Caki2 (cell line): ENCODE measurements at places on chromosomes 3 and 15. TPM values are rescaled to one million over a fixed set of nuclear protein-coding genes. Genes with fewer than 3 reads are reported as not detected.

- DNase-seq = peak; percentile 16
Observed at GRCh38 chr3:61378311-61378710, 127.1 kb upstream of the FHIT start.

DNA sequence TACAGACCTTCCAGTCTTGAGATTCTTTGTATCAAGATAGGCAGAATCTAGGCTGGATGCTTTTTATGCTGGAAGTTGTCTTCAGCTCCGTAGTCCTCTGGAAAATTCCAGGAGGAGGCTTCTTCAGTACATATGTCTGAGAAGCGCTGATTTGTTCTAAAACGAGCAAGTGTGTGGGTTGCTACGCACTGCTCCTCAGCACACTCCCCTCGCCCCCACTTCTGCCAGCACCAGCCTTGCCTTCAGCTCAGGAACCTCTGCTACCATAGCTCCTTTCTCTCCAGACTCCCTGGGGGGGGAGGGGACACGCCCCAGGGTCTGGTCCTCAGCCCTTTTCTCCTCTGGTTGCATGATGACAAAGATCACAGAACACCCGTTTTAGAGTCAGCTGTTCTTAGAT lies 75.5 kb upstream of the TRA2B start:
- no peak for DNase-seq

DNA sequence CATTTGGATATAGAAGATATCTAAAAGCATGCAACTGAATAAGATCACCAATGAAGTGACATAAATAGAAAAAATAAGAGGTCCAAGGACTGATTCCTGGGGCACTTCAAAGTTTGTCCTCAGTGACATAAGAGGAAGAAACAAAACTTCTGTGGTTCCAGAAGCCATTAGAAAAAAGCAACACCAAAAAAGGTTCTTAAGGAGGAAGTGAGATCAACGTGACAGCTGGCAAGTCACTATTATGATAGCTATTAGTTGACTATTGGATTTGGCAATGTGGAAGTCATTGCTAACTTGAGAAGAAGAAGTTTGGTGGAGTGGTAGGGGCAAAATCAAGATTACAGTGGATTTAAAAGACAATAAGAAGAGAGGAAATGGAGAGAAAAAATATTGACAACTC lies 1098.3 kb downstream of the NAALADL2 start:
- no peak for DNase-seq

DNA sequence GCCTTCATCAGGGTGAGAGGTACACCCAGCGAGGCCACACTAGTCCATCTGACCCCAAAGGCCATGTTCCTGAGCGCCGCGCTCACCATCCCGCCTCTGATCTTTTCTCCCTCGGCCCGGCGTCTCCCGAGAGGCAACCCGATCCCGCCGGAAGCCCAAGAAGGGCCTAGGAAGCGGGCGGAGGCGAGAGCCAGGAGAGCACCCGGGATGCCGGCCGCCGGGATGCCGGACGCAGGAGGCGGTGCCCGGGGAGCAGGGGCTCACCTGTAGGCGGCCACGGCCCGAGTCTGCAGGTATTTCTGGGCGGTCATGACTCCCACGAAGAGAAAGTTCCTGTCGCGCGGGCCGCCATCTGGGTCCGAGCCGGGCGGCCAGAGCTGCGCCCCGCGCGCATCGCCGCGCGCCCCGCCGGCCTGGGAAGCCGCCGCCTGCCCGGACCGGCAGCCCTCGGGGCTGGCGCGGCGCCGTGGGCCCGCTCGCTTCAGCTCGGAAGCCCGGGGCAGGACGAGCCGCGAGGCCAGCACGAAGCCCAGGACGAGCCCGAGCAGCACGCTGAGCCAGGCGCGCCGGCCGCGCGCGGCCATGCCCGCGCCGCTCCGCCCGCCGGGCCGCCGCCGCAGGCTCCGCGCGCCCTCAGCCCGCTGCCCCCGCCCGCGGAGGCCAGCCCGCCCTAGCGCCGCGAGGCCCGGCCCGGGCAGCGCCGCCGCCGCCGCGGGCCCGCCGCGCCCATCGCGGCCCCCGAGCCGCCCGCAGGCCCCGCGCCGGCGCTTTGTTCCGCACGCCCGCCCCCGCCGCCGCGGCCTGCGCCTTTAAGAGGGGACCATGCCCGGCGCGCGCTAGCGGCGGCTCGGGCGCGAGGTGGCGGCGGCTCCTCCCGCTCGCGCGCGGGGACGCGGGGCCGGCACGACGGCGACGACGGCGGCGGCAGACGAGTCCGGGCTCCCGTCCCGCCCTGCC lies 697 bp downstream of the CHSY1 start:
- DNase-seq = peak; percentile 34

GRCh38 chr3:29557186-29557585 lies 276.3 kb downstream of the RBMS3 start:
- DNase-seq = no peak

- no peak for DNase-seq
Observed at GRCh38 chr15:51108933-51109550, 14.3 kb upstream of the TNFAIP8L3 start.

- DNase-seq = peak; percentile 16
Observed at GRCh38 chr3:183698756-183699155, 1.2 kb downstream of the YEATS2 start.

- DNase-seq = no peak
Observed at GRCh38 chr15:69579950-69580618, 127.5 kb downstream of the RPLP1 start.

DNA sequence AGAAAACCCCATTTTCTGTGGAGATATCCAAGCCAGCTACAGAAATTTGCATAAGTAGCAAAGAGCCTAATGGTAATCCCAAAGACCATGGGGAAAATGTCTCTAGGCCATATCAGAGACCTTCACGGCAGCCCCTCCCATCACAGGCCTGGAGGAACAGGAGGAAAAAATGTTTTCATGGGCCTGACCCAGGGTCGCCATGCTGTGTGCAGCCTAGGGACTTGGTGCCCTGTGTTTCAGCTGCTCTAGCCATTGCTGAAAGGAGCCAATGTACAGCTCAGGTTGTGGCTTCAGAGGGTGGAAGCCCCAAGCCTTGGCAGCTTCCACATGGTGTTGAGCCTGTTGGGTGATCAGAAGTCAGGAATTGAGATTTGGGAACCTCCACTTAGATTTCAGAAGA lies 1150.7 kb downstream of the OTOL1 start:
- DNase-seq = no peak

DNA sequence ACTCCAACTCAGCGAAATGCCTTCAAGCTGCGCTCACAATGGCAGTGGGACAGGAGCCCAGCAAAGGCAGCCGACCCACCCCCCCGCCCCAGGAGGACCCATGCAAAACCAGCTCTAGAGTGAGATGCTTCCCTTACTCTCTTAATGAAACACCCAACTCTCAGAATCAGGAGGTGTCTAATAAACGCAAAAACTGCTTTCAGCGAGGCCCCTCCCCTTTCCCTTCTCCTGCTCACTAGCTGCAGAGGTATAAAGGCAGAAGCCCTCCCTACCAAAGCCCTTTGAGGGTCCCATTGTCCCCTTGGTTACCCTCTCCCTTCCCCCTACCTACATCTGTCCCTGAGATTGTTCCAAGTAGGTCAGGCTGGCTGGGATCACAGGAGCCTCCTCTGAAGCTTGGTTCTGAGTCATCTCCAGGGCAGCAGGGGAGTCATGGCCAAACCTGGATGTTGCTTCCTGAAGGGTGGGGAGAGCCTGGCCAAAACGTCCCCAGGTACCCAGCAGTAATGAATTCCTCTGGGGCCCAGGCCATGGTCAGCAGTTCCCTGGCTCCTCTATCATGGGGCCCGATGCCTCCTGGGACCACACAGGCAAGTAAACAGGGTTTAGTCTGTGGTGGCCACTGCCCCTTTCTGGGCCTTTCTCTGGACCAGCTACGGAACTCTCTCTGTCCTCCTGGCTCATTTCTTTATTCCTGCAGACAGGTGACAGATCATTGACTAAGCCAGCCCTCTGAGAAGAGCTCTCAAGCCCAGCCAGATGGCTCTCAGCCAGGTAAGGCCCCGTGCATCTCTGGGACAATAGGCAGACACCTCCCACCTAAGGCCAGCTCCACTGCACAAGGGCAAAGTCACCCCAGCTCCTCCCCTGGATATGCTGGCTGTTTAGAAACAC lies 8.6 kb downstream of the KLHL25 start:
- DNase-seq = peak; percentile 44

- DNase-seq = no peak
Observed at GRCh38 chr15:97410897-97411575, 549.5 kb upstream of the ARRDC4 start.

DNA sequence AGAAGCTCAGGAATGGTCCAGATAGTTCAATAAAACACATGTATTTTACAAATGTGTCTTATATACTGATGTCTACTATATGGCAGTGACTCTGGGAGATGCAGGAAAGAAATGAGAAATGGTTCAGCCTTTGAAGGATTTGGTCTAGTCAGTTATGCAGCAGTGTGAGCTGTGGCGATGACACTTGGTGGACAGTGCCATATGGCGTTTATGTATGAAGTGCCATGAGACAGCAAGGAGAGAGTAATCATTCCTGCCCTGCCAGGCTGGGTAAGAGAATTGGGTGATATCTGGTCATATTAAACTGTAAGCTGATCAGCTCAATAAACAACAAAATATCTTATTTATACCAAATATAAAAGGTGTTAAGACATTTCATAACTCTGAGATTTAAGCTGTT lies 47.6 kb upstream of the ANP32A start:
- DNase-seq = no peak

DNA sequence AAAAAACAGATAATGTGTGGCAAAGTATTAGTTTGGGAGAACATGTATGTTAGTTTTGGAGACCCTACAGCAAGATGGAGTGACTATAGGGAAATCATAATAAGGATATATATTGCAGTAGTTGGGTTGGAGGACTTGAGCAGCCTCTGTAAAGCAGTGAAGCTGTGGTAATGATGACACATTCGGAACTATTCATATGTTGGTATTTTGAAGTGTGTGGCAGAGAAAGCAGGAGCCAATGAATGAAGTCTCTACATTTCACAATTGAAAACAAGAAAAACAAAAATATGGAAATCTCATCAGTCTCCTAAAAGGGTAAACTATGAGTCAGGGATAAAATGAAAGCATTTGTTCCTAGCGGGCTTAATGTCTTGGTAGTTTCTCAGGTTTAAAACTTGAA lies 645.9 kb downstream of the OTOL1 start:
- DNase-seq = peak; percentile 30

- no peak for DNase-seq
Observed at GRCh38 chr15:65819563-65819960, 27.5 kb upstream of the DENND4A start.

- no peak for DNase-seq
Observed at GRCh38 chr3:159859424-159859823, 129.2 kb upstream of the IL12A start.

DNA sequence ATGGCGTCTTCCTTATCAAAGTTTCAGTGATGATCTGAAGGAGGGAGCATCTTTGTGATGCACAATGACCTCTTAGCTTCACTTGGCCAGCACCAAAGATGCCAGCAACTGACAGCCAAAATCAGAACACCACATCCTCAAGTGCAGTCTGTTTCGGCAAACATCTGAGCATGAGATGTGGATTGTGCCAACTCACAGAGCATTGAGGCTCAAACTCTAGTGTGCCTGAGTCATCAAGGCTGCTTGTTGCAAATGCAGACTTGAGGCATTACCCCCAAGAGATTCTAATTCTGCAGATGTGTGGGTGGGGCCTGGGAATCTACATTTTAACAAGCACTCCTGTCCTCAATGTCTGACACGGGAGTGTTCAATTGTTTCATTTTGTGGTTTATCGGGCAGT lies 35.8 kb downstream of the ABHD5 start:
- peak; percentile 16 for DNase-seq

GRCh38 chr15:90638963-90639362 lies 78.2 kb upstream of the BLM start:
- DNase-seq = no peak

- no peak for DNase-seq
Observed at GRCh38 chr3:188868803-188869202, 303.0 kb upstream of the TPRG1 start.

DNA sequence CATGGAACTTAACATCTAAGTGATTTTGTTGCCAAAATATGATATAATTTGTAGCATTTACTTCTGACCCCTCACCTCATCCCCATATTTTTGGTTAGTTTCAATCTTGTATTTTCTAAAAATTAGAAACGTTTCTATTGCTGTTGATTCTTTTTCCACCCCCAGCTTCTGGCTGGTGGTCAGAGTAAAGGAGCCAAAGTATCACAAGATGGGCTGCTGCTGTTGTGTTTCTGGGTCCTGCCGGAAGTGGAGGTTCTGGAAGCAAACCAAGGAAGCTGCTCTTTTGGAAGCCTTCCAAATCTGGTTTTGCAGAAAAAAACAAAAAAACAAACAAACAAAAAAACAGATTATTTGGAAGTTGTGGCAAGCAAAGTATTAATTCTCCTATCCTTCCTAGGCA lies 221.1 kb upstream of the P2RY1 start:
- no peak for DNase-seq

LYZL4 gene
- not detected in 2 replicates for total RNA-seq

CSTA gene
- not detected in 2 replicates for total RNA-seq

SLC22A14 gene
- not detected in 2 replicates for total RNA-seq

RASGRP1 gene
- total RNA-seq = 0.30 and 2.5 TPM in 2 replicates

AMIGO3 gene
- not detected in 2 replicates for total RNA-seq

FBXL22 gene
- not detected in 2 replicates for total RNA-seq
